ENCODE measurements at places on chromosomes 3 and 15. TPM values are rescaled to one million over a fixed set of nuclear protein-coding genes. Genes with fewer than 3 reads are reported as not detected.

DNA sequence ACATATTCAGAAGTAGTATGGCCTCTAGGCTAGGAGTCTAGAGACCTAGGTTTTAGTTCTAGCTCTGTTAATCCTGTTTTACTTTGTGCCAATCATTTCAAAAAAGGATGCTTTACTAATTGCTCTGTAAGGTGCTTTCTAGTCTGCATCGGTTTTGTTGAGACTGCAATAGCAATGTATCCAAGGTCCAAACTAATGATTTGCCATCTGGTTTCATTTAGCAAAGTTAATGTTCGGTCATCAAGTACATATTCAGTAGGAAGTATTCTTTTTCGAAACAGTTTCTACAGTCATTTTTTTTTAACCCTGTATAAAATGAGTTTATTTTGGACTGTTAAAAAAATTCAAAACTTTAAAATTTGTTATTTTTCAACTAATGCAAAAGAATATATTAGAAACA, 2.0 kb upstream of the GALK2 start:
- H3K4me1 ChIP-seq: peaks cover 24% of the 10 kb centered on the region
- no peak overlapping the region for H3K27ac ChIP-seq
- no peaks in the 10 kb centered on the region for H3K36me3 ChIP-seq
- no peak for DNase-seq
- H3K27me3 ChIP-seq: no peaks in the 10 kb centered on the region
- H3K4me3 ChIP-seq: no peak overlapping the region

DNA sequence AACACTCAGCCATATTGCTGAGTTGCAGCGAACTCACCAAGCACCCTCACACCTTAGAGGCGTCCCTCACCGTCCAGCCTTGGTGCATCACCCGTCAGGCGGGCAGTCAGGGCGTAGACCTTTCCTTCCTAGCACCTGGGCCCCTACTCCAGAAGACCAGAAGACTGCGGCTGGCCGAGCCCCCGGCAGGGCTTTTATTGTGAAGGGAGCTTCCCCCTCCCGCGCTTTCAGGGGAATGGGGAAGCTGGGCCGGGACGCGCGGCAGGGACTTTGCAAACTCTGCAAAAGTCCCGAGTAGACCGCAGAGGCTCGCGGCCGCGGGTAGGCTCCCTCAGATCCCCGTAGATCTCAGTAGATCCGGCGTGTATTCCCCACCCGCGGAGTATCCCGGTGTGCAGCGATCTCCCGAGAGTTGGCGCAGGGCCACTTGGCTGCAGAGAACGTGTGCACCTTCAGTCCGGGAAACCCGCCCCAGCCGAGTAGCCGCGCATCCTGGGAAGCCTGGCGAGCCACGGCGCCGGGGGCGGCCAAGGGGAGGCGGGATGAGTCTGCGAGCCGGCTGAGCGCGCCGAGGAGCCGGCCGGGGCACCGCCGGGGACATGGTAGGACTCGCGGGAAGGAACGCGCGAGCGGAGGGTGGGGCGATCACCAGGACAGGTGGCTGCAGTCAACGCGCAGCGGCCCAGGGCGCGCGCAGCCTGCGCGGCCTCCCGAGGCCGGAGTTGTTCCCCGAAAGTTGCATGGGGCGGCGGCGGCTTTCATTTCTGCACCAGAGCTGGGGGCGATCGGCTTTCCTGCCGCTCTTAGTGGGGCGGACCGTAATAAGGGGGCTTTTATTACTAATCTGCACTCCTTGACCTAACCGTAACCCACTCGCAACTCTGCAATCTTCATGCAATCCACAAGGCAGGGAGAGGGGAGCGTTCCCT, at the start of gene GASK1A:
Gene GASK1A, plus strand, starts transcription at position 268 of the 929 bp plus-strand sequence. Its CDS starts 332 bp downstream, at position 600.
- peaks cover 43% of the 10 kb centered on the region for H3K27me3 ChIP-seq
- H3K36me3 ChIP-seq: no peaks in the 10 kb centered on the region
- H3K4me1 ChIP-seq: peaks cover 8% of the 10 kb centered on the region
- H3K27ac ChIP-seq: no peak within 1 kb of the TSS

DNA sequence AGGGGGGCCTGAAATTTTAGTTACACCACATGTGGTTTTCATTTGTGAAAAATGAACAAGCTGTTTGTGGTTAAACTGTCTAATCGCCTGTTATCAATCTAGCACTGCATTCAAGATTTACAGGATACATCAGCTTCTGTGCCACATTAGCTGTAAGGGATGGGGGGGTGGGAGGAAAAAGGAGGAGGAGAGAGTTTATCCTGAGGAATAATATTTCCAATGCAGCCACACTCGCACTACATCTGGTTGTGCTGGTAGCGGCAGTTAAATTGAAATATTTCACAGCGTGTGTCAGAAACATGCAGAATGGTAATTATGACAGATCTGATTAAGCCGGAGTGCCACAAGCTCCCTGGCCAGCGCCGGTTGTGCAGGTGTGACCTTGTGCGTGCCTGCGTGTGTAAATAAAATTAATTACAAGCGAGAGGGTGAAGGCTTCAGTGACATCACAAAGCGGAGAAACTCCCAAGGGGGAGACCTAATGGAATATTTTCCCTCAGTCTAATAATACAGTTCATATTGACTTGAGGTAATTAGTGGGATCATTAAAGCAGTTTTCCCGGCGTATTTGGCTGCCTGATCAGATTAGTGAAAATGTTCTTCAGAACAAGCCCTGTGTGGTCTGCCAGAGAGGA, 55.5 kb downstream of the SATB1 start:
- no peaks in the 10 kb centered on the region for H3K27me3 ChIP-seq
- H3K36me3 ChIP-seq: peaks cover 1% of the 10 kb centered on the region
- H3K27ac ChIP-seq: no peak overlapping the region
- no peak overlapping the region for H3K4me3 ChIP-seq
- DNase-seq: no peak

GRCh38 chr3:111802163-111802625, 56.9 kb upstream of the PHLDB2 start:
- no peaks in the 10 kb centered on the region for H3K4me1 ChIP-seq
- peak overlapping the region; percentile 63 for H3K27ac ChIP-seq
- H3K4me3 ChIP-seq: no peak overlapping the region
- H3K27me3 ChIP-seq: no peaks in the 10 kb centered on the region
- DNase-seq: no peak

Gene CLDN18
- total RNA-seq: not detected

Gene ATP13A5
- total RNA-seq: not detected

Gene ARL14
- not detected for total RNA-seq

All from spleen (tissue), 13 donors.